ENCODE measurements at places on chromosomes 5 and 9. TPM values are rescaled to one million over a fixed set of nuclear protein-coding genes. Genes with fewer than 3 reads are reported as not detected.

GRCh38 chr5:119207105-119207504 is 136.2 kb downstream of the DMXL1 start:
- no peak for DNase-seq

GRCh38 chr9:118928722-118929121 is 440.5 kb downstream of the BRINP1 start:
- DNase-seq: no peak

CCDC152 gene
- total RNA-seq: 4.9 TPM

SH3TC2 gene
- 0.11 TPM for total RNA-seq

DNA sequence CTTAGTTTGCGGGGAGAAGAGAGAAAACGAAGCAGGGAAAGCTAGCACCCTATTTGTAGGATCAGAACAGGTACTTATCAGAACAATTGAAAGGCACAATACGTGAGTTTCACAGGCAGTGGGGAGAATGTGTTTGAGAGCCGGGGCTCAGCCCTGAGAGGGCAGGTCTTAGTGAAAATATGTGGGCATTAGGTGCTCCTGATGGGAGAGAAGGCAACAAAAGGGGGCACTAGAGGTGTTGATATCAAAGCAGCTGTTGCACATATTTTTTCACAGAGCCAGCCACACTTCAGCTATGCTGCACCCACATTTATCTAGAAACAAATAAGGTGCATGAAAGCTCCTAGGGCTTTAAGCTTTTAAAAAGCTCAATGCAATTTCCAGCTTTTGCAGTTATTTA is 99.7 kb upstream of the MAN2A1 start:
- DNase-seq: peak; percentile 50

MSX2 gene
- total RNA-seq: 0.40 TPM

GRCh38 chr5:5235685-5236084 is 95.6 kb downstream of the ADAMTS16 start:
- no peak for DNase-seq

LRRC26 gene
- not detected for total RNA-seq

- no peak for DNase-seq
Measured at GRCh38 chr5:1003296-1003937, 5.2 kb upstream of the NKD2 start.

DNA sequence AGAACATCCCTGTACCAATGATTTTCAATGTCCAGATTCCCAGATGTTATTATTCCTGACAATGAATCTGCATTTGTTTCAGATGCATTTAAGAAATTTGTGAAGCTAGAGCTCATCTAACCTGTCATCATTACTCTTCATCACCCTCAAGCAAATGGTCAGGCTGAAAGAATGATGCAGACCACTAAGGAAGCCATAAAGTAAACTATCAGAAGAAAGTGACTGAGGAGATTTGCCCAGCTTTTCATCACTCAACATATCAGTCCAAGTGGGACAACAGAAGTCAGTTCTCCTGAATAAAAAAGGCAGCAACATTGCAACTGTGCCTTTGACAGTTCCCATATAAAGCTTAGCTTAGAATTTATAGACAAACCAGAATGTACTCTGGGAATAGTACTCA is 419.9 kb downstream of the PDE4D start:
- DNase-seq: no peak

DNA sequence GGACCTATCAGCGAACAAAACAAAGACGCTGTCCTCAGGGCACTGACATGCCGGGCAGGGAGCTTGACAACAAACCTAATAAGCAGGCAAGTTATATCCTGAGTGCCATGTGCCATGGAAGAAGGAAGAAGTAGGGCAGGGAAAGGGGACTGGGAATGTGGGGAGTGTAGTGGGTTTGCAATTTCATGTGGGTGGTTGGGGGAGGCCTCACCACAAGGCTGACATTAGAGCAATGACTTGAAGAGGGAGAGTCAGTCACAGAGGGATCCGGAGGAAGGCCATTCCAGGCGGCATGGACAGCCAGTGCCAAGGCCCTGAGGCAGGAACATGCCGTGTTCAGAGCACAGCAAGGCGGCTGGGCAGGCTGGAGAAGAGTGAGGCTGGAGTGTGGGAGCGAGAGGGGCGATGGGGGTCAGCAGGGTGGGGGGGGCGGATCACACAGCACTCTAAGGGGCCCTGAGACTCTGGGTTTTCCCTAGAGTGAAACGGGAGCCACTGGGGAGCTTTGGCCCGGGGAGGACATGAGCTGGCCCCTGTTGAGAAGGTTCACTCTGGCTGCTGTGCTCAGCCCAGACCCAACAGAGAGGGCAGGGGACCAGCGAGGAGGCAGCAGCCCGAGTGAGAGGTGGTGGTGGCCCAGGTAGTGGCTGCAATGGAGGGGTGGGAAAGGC is 86.3 kb downstream of the STK10 start:
- no peak for DNase-seq

GRCh38 chr5:1948111-1948510 is 65.4 kb upstream of the IRX4 start:
- no peak for DNase-seq

DNA sequence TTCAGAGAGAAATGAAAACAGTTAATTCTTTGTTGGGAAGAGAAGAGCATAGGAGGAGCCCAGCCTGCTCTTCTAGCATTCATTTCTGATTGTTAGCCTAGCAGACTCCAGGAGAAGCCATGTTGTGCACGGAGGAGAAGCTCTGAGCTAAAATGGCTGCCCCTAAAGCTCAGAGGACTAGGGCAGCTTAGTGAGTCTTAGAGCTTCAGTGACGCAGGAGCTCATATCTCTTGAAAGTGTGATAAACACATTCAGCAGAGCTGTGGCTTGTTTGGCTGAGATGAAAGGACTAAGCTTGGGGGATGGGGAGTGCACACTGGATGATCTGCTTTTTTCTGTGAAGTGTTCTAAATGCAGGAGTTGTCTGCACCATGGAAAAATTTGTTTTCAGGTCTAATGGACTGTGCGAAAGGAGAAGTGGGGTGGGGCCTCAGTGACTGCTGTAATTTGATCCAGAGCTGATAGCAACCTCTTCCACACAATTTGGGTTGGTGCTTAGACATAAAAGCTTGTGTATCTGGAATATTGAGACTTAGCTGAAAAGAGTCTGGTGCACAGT is 58.5 kb downstream of the ZNF462 start:
- peak; percentile 57 for DNase-seq

- DNase-seq: no peak
Measured at GRCh38 chr5:154320224-154321089, 125.3 kb upstream of the SAP30L start.

- no peak for DNase-seq
Measured at GRCh38 chr5:95668216-95668615, 14.6 kb downstream of the SPATA9 start.

ITK gene
- total RNA-seq: 153 TPM

DNA sequence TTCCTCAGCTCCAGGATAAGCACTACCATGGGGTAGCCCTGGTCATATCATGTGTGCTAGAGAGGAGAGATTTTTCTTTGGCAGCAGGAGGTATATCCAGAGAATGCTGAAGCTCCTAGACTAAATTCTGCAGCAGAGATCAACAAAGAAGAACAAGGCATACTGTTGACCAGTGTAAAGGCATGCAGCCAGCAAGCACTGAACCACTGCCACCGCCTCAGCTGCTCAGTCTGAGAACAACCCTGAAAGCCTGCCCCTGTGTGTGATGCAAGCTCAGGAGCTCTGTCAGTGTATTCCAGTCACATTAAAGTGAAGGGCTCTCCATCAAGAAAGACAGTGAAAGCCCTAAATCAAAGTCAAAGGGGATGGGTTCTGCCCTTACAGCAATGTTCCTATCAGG is 439.5 kb upstream of the CD180 start:
- DNase-seq: no peak

DNA sequence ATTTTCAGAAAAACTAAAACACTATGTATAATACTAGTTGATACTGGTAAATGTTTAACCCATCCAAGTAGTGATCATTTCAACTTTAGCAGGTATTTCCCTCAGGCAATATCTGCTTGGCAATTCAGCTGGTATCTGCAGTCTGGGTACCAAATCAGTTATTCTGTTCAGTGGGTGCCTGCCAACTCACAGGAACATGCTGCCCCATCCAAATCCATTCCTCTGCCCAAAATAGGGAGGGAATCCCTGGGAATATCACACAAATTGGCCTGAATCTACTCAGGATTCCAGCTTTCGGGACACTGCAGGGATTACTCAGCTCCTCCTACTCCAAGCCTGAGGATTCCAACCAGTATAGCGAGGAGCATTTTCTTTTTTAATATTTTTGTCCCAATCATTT is 61.7 kb upstream of the PDE4D start:
- no peak for DNase-seq

DNA sequence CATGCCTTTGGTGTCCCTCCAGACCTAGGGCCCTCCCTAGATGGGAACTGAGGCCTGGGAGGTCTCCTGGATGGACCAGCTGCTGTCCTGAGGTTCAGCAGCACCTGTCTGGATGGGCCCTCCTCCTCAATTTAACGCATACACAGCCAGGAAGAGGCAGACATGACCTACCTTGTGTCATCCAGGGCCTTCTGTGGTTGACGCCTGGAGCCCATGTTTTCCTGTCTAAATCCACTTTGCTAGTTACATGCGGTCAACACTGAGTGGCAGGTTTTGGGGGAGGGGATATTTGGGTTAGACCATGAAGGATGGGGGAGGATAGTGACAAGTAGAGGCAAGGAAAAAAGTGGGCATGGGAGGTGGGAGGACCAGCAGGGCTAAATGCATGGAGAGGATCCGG is 3.1 kb upstream of the STC2 start:
- DNase-seq: no peak

GRCh38 chr5:74596927-74597326 is 43.6 kb downstream of the ENC1 start:
- no peak for DNase-seq

- no peak for DNase-seq
Measured at GRCh38 chr9:90851444-90851843, 49.8 kb downstream of the SYK start.

DNA sequence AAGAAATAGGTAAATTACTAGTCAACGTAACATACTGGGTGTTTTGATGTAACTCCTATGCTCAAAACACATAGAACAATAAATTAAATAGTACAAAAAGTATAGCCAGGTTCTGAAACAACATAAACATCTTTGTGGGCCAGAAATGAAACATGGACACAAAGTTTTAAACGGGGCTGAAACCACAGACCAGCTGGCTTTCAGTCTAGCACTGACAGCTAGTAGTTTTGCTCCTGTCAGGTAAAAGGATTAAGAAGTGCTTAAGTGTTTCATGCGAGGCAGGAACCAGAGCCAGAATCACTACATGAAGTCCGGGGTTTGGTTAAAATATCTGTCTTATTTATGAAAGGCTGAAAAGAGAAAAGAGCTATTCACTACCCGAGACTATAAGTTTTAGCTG is 19.5 kb downstream of the DCAF10 start:
- DNase-seq: no peak

PRELID2 gene
- total RNA-seq: 1.5 TPM

CDH9 gene
- total RNA-seq: not detected

GRCh38 chr5:35345222-35345621 is 114.9 kb upstream of the PRLR start:
- DNase-seq: no peak

FGF10 gene
- not detected for total RNA-seq

- no peak for DNase-seq
Measured at GRCh38 chr5:88929385-88929784, 46.4 kb upstream of the MEF2C start.

DNA sequence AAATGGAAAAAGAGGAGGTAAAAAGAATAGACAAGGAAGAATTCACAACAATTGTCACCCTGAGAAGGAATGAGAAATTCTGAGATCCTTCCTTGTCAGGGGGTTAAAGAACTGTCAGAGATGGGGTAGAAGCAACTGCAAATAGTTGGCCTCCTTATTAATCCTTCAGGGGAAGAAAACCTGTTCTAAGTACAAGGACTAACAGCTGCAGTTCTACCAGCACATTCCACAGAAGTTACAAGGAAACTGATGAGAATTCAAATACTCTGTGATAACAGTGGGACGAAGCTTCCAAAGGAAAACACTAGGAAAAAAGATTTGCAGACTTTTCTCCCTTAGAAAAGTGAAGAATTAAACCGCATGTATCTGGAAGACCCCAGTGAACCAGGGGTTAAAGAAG is 93.7 kb downstream of the OR2K2 start:
- DNase-seq: no peak

GRCh38 chr9:117523531-117524153 is 108.8 kb upstream of the ASTN2 start:
- DNase-seq: no peak

TMC1 gene
- not detected for total RNA-seq

DNA sequence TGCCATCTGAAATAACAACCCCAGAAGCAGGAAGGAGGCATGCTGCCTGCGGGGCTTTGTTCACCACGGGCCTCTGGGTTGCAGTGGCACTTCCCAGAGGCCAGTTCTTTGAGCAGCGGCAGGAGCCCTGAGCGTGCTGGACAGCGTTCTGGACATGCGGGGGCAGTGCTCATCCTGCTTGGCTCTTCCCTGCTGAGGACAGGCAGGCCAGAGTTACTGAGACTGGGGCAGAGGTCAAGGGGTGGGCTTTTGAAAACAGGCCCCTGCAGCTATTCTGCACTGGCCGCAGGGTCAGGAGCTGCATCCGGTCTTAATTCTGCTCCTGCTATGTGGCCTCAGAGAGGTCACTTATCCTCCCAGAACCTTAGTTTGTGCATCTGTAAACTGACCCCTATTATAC is 258.6 kb downstream of the FSTL4 start:
- peak; percentile 4 for DNase-seq

DNA sequence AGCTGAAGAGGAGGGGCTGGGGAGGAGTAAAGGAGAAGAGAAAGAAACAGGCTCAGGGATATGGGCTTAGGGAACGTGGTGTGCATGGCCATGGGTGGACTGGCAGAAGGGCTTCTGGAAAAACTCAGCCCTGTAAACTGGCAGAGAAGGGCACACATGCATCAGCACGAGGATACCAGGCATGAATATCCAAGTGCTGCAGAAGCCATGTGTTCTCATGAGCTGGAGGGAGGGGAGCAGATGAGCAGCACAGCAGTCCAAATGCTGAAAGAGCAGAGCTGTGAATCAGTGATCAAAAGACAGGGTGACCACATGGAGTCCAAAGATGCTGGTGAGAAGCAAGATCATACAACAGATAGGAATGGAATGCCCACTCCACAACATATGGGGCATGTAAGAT is 72.3 kb downstream of the SEMA5A start:
- DNase-seq: no peak

- no peak for DNase-seq
Measured at GRCh38 chr5:89147031-89147430, 264.0 kb upstream of the MEF2C start.

DNA sequence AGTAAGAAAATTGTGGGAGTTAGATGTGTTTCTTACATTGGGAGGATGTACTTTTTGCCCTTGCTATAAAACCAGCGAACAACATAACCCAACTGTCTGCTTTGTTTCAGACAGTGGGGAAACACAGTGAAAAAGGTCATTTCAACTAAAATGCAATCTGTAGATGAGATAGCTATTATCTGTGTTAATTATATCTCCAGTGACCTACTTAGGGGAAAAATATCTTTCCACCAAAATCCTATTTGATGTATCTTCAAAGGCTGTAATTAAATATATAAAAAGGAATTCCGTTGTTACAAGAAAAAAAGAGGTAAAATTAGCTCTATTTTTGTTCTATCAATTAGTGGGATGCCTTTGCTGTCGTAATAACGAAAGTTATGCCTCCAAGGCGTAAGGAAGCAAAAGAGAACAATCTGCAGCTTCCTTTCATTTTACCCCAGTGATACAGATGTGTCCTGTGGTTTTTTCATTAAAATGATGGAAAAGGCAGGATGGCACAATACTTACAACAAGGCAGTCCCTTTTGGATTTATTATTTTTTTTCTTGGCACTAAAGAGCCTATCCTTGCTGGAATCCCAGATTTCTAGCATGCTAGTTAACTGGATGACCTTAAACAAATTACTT is 100.9 kb downstream of the GNA14 start:
- no peak for DNase-seq

Data from natural killer cell (primary cell).